Stimulated activated effector memory CD8-positive, alpha-beta T cell treated with anti-CD3 and anti-CD28 coated beads, Interleukin-12 subunit alpha, Interleukin-12 subunit beta, amount 100 ng/mL, for 72 hours (primary cell): ENCODE measurements at places on chromosomes 5 and 9.

DNA sequence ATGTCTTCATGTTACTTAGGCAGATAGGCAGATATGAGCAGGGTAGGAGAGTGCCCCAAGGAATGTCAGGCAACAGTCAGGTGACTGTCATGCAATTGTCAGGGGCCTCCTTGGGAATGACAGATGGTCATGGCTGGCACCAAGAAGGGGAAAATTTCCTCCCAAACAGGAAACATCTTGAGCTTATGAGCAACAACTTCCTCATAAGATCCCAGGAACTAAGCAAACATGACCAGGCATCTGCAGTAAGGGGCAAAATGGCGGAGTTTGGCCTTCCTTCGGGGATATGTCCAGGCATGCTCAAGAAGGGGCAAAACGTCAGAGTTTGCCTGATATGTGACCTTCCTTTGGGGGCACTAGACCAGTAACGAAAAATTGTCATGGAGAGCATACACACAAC is 591.8 kb downstream of the PDE4D start:
- DNase-seq: no peak

GRCh38 chr5:61030163-61030482 is 85.1 kb downstream of the NDUFAF2 start:
- DNase-seq: no peak

DNA sequence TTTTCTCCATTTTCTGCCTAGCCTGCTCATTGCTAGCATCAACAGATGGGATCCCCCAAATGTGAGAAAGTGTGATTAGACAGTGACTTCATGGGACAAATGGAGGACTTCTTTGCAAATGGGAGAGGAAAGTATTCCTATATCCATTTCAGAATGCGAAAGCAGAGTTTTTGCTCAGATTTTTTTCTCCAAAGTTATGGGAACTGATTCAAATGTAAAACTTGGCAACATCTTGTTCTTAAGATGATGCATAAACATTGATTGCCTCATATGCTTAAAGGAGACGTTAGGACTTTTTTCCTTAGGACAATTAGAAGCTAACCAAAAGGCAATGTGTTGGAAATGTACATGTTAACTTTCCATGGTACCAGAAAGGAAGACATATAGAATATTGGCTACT is 704.3 kb upstream of the ZNF608 start:
- DNase-seq: no peak

- DNase-seq: no peak
These were observed 89.9 kb downstream of the NLN start for GRCh38 chr5:65811885-65812284.

GRCh38 chr5:39405083-39405843 is 19.5 kb downstream of the DAB2 start:
- no peak for DNase-seq

DNA sequence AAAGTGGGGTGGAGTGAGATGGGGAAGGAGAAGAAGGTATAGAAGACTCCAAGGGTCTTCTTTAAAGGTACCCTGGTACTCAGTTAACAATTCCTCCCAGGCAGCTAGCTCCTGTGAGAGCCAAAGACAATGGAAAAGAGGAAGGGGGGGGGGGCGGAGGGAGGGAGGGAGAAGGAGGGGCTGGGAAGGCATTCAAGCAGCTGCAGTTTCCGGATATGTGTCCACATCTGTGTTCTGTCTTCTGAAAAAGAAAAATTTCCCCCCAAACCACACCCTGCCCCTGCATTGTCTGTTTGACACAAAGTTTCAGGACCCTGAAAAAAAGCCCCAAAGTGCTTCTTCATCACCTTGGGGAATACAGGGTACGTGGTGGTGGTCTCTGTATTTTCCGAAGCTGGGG is 11.1 kb downstream of the SPRY4 start:
- no peak for DNase-seq

- DNase-seq: no peak
These were observed 301.0 kb downstream of the RASEF start for GRCh38 chr9:82761956-82762355.

GRCh38 chr5:168819004-168819621 is 239.9 kb upstream of the PANK3 start:
- DNase-seq: no peak

GRCh38 chr9:36988848-36989247 is 45.2 kb downstream of the PAX5 start:
- no peak for DNase-seq

DNA sequence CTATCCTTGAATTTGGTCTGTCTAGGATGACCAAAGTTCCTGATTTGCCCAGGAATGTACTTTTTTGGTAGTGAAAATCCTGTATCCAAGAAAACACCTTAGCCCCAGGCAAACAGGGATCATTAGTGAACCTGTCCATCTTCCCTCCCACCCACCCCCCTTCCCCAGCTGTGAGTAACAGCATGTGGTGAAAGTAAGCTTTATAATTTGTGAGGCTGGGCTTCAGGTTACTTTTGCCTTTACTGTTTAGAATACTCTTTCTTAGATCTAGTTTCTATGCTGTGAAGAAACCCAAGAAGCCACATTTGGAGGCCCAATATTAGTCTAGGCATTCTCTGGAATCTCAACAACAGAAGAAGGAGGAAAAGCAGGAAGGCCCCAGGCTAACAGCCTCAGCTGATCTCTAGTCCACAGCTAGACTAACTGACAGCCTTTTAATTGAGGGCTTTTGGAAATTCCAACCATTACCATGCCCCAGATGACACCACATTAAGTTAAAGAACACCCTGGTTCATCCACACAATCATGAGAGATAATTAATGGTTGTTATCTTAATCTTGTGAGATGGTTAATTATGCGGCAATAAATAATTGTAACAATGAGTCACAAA is 703.0 kb upstream of the NUDT12 start:
- DNase-seq: no peak

- no peak for DNase-seq
These were observed 204.1 kb downstream of the GABBR2 start for GRCh38 chr9:98504298-98505282.

DNA sequence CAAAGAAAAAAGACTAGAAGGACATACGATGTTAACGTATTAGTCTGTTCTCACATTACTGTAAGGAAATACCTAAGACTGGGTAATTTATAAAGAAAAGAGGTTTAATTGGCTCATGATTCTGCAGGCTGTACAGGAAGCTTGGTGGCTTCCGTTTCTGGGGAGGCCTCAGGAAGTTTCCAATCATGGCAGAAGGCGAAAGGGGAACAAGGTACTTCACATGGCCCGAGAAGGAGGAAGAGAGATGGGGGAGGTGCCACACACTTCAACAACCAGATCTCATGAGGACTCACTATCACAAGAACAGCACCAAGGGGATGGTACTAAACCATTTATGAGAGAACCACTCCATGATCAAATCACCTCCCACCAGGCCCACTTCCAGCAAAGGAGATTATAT is 110.1 kb downstream of the CARTPT start:
- no peak for DNase-seq

GRCh38 chr9:107991581-107991980 is 502.0 kb upstream of the KLF4 start:
- no peak for DNase-seq

DNA sequence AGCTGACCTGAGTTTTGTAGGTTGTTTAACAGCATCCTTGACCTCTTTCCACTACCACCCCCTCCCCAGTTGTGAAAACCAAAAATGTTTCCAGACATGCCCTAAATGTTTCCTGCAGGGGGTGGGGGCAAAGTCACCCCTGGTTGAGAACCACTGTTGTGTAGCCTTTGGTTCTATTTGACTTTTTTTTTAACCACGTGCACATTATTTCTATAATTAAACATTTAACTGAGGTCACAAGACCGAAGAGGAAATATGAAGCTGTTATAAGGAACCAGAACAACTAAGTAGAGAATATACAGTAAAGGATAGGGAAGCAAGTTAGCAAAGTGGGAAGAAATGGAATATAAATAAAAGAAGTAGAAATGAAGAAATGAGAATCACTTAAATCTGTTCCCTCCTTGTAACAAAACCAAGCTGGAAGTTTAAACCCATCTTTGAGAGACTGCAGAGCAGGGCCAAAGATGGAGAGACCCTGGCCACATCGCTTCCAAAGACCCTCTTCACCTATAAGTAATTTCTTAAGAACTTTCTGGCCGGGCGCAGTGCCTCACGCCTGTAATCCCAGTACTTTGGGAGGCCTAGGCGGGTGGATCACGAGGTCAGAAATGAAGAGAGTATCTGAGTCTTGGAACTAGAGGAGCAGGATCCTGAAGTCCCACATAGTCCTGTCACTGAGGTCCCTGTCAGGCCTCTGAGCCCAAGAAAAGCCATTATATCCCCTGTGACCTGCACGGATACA is 14.4 kb downstream of the SIT1 start:
- DNase-seq: no peak

GRCh38 chr9:34233672-34234071 is 54.8 kb downstream of the UBAP1 start:
- DNase-seq: no peak

GRCh38 chr5:15752663-15753285 is 252.8 kb downstream of the FBXL7 start:
- DNase-seq: no peak

- DNase-seq: no peak
These were observed 34.3 kb downstream of the PTGER4 start for GRCh38 chr5:40714001-40714400.

DNA sequence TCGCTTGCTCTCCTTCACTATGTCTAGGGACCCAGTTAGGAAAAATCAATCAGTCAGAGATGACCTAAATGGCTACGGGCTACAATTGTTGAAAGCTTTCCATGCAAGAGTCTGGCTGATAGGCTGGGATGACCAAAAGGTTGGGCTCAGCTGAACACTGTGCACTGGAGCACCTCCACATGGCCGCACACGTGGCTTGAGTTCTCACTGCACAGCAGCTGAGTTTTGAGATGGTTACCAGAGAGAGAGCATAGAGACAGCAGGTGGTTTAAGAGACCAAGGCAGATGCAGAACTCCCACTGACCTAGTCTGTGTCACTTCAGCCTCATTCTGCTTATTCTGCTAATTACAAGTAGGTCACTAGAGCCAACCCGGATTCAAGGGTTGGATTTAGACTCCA is 2354.8 kb upstream of the C9orf72 start:
- no peak for DNase-seq

DNA sequence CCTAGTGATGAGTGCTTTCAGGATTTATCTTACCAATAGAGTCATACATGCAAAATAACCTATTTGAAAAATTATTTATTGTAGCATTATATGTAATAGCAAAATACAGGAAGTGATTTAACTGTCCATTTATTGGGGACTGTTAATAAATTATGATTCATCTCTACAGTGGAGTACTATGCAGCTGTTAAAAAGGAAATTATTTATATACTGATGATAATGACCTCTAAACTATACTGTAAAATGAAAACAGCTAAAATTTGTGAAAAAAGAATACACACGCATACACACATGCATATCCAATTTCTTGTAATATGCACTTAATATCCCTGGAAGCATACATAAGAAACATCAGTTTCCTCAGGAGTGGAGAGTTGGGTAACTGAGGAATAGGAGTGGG is 58.0 kb upstream of the PALM2AKAP2 start:
- DNase-seq: no peak

DNA sequence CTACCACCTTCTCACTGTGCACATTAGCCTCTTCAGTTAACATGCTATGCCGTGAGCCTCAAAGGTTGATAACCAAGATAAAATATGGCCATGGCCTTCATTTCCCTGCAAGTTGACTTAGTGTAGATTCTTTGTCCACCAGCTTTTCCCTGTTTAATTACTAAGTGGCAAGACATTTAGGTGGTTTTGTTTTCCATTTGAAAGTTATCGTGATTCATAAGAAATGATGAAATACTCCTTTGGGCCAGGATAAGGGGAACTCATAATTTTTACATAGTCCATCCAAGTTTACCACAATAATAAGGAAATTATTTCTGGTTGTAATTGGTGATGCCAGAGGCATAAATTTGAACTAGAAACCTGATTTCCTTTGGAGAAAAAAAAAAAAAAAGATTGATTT is 609.6 kb downstream of the TAF11L14 start:
- no peak for DNase-seq

GRCh38 chr5:116814626-116815385 is 240.2 kb upstream of the SEMA6A start:
- no peak for DNase-seq

GRCh38 chr5:22728610-22729009 is 124.5 kb downstream of the CDH12 start:
- no peak for DNase-seq

DNA sequence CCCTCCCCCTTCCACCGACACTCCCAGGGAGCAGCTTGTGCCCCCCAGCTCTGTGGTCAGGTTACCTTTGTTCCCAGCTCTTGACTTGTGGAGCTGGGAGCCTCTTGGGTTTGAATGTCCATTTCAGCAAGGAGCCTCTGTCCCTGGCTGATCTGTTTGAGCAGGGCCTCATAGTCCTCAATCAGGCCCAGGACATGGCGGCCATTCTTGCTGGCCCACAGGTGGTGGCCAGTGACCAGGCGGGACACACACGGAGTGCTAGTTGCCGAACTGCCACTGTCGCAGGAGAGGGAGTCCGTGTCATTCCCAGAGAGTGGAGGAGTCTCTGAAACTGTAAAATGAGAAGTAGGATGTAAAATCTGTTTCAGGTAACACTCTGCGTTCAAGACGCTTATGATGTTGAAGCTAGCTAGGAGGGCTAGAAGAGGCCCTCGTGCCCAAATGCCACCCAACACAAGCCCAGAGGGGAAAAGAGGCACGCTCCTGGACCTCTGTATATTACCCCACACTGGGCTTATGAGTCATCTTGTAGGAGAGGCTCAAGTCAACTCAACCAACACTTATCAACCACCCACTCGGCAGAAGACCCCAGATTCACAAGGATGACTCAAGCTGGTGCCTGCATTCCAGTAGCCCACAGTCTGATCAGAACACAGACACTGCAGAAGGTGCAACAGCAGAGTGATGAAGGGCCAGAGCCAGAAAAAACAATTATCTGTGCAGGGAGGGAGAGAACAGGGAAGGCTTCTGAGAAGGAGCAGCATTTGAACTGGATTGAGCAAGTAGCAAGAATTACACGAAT is 177.0 kb downstream of the CDK5RAP2 start:
- no peak for DNase-seq

GRCh38 chr9:104944871-104945270 is 16.9 kb upstream of the ABCA1 start:
- no peak for DNase-seq

- no peak for DNase-seq
These were observed 84.1 kb upstream of the IRX1 start for GRCh38 chr5:3511519-3511918.

DNA sequence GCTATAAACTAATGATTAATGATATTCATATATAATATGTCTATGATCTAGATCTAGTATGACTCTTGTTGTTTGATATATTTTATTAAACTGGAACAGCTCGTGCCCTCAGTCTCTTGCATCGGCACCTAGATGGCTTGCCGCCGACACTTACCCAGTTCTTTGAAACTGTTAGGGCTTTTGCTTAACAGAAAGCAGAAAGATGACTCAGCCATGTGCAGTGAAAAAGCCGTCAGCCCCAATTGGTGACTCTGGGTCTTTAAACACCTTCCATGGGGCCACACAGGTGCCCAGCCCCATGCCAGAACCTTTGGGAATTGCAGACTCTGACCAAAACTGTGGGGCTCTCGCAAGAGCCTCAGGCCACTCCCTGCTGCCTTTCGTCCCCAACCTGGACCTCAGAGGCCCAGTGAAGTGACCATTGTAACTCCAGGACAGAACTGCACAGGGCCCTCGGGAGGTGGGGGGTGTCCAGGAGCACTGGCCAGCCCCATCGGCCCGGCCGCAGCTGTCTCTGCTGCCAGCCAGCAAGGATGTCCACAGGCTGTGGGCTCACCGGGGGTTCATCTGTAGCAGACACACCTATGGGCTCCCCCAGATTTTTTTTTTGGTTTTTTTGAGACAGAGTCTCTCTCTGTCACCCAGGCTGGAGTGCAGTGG is 7.8 kb downstream of the LCN10 start:
- no peak for DNase-seq

GRCh38 chr9:123485216-123485615 is 129.2 kb downstream of the CRB2 start:
- DNase-seq: no peak
